ENCODE measurements at places on chromosomes 12 and 14.

DNA sequence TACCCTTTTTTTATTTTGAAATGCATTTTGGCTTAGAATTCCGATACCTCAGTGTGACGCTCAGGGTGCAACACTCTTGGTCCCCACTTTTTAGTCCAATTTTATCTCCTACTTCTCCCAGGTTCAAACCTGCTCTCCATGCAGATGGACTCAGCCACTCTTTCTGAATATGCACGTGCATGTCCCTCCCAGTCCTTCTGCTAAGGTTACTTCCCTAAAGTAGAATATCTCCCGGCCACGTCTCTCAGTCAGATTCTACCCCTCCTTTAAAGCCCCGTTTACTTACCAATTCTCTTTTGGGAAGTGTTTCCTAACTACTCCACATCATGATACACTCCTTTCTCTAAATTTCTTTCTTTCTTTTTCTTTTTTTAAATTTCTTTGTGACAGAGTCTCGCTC is 15.5 kb upstream of the PARP11 start:
- no peak for DNase-seq

GRCh38 chr14:65042731-65043372 is 56.2 kb downstream of the FNTB start:
- no peak for DNase-seq

DNA sequence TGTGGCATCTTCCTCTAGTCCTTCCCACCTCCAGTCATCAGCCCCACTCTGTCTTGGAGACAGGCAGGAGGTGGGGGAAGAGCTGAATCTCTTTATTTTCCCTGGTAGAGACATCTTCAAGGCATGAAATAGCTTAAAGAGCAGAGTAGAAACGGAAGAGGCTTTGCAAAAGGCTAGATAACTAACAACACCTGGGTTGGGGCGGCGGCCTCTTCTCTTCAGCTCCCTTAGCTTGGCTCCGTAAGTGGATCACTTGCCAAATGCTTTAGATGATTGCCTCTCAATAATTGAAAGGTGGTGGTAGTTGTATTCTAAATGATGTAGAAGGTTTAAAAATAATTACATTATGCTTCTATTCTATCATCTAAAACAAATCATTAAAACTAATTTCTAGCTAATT is 36.1 kb downstream of the SSPN start:
- no peak for DNase-seq

GRCh38 chr12:21813125-21813524 is 38.6 kb upstream of the KCNJ8 start:
- DNase-seq, result no peak

- no peak for DNase-seq
Measured at GRCh38 chr12:27958675-27959074, 13.9 kb downstream of the PTHLH start.
